Right lobe of liver (tissue), 6 donors: ENCODE measurements at places on chromosomes 11 and 22. TPM values are rescaled to one million over a fixed set of nuclear protein-coding genes. Genes with fewer than 3 reads are reported as not detected.

The GGT5 gene
- 34.7 TPM for total RNA-seq

The OR51I1 gene
- not detected for total RNA-seq

The AQP11 gene
- total RNA-seq, result 3.9 TPM

The LAYN gene
- 0.19 TPM for total RNA-seq

The HTR3A gene
- total RNA-seq, result not detected

The CNTN5 gene
- not detected for total RNA-seq

The TRIM51 gene
- not detected for total RNA-seq

The GPHA2 gene
- total RNA-seq, result 0.46 TPM

The MUC5AC gene
- total RNA-seq, result not detected

- DNase-seq, result no peak
Observed at GRCh38 chr11:119262668-119263351, 54.1 kb downstream of the MCAM start.

GRCh38 chr11:94790661-94791180 is 22.6 kb downstream of the AMOTL1 start:
- no peak for DNase-seq

- no peak for DNase-seq
Observed at GRCh38 chr11:33334627-33335026, 77.4 kb downstream of the HIPK3 start.

DNA sequence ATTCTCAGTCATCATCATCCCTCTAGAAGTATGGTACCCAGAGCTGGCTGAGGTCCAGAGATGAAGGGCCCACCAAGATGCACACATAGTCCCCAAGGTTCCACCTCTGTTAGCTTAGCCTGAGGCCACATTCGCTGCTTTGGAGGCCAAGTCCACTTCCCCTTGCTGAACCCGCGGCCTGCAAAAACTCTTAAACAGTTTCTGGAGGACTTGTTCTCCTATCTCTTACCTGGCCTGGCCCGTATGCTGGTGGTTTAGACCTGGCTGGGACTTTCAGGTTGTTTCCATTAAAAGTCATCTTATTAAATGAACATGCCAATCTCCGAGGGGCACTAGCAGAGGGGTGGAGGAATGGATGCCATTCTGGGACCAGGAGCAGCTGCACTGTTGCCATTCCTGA is 64.6 kb downstream of the KCNC1 start:
- no peak for DNase-seq

DNA sequence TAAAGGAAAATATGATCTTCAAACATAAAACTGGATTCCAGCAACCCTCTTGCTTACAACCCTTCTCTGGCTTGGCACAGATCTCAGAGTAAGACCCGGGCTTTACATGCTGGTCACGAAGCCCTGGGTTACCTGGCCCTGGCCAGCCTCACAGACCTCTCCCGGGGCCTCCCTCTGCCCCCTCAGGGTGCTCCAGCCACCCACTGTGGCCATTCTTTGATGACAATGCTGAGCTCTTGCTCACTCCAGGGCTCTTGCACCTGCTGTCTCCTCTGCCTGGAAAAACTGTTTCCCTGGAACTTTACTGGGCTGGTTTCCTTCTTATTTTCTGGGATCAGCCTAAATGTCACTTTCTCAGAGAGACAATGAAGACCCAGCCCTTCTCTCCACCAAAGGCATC is 43.9 kb downstream of the C11orf96 start:
- DNase-seq, result no peak

GRCh38 chr22:24148266-24149197 is 32.8 kb upstream of the SUSD2 start:
- no peak for DNase-seq

GRCh38 chr22:42427167-42427566 is 5.0 kb downstream of the NFAM1 start:
- no peak for DNase-seq

DNA sequence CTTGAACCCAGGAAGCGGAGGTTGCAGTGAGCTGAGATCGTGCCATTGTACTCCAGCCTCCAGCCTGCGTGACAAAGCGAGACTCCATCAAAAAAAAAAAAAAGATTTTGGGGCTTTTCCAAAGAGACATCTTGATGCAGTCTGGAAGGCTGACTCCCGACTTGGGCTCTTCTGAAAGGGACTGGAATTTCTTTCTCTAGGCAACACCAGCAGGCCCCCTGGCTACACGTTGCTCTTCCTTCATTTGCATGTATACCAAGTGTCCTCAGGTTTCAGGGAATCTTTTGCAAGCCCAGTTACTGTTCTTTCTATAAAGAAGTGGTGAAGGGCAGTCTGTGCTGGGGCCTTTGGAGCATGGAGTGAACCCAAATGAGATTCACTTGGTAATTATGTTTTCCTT is 211.0 kb downstream of the GRIK4 start:
- DNase-seq, result no peak

GRCh38 chr11:66970807-66971442 is 4.2 kb upstream of the C11orf86 start:
- peak; percentile 83 for DNase-seq

DNA sequence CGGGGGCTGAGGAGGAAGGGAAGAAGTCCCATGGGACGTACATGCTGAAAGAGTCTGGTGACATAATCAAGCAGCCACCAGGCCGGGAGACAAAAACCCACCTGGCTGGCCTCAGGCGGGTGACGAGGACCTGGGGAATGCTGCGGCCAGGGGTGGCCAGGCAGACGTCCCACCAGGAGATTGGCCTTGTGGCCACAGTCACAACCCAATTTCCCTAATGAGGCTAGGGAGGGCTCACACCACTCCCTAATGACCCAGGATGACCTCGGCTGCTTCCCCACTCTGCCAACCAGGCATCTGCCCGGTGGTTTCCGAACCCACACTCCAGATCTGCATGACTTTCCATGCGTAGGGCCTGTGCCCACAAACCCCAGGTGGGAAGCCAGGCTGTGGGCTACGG is 66.9 kb downstream of the SCUBE1 start:
- DNase-seq, result no peak

DNA sequence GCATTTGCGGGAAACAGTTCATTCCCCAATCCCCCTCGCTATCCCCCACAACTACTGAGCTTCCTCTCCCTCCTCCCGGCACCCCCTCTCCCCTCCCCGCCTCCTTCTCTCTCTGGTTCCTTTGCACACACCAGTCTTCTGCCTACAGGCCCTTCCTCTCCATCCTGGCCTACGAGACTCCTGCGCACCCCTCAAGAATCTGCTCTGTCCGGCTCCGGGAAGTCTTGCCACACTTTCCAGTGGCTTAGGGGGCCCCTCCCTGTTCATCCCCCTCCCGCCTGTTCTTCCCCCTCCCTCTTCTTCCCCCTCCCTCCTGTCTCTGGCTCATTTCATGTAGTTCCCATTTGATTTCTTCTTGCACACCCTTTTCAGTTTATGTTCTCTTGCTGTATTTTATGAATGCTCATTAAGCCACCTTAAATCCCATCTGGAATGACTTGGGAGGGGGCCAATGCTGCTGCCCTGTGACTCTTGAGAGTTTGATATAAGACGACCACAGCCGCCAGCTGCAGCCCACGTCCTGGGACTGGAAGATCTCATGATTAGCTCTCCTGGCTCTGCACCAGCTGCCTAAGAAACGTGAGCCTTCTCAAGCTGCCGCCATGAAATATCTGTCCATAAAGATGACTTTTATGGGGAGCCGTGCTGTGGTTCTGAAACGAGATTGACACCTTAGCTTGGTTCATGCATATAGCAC is 50.9 kb downstream of the RPS6KA4 start:
- peak; percentile 47 for DNase-seq

GRCh38 chr11:111735262-111736116 is 30.7 kb downstream of the PPP2R1B start:
- DNase-seq, result peak; percentile 85

- DNase-seq, result no peak
Observed at GRCh38 chr22:46418827-46419226, 83.3 kb downstream of the TRMU start.

DNA sequence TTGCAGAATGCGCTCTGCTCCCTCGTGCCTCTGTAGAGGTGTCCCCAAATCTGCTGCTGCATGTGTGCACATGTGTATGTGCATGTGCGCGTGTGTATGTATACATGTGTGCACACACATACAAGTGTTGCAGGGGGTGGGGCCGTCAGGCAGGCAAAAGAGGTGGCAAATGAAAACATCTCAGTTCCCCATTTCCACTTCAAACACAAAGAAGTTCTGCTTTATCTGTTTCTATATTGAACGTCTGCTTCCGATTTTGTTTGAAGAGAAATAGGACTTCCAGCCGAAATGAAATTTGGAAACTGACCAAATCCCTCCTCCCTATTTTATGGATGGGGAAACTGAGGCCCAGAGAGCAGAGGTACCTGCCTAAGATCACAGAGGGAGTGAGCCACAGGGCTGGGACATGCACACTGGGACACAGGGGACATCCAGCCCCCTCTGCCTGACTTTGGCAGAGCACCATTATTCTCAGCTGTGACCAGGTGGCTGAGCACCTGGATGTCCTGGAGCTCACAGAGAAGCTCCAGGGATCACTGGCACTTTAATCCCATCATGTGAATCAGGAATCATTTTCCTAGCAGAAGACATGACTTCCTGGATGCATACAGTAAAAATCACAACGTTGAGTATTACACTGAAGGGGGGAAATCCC is 41.2 kb upstream of the ALX4 start:
- DNase-seq, result no peak

DNA sequence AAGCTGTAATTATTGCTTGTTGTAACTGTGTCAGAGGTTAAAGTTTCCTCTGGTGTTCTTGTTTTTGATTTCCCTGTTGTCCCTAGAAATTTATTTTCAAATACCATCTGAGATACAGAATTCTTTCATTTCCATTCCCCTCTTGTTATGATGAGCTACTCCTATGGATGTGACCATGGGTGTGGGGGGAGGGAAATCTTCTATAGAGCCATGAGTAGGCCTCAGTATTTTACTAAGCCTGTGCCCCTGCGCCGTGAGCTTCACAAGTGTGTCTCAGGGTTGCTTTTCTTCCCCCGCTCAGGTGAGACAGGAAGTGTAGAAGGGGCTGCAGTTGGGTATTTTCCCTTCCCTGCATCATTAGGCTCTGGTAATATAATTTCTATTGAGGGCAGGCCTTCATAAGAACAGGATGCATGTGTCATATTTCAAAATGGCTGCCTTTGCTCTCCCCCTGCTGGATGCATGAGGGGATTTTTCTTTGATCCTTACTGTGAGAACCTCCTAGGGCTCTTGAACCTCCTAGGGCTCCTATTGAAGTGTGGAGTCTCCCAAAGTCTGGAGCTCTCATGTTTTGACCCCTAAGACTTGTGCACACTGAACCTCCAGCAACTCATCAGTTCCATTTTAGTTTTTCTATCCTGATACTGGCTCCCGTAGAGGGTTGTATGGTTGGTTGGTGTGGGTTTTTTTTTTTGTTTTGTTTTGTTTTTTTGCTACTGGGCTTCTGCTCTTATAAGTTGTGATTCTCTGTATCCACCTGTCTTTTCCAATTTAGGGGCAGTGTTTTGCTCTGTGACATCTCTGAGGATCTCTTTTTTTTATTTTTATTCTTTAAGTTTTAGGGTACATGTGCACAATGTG is 658.2 kb downstream of the NTM start:
- no peak for DNase-seq

DNA sequence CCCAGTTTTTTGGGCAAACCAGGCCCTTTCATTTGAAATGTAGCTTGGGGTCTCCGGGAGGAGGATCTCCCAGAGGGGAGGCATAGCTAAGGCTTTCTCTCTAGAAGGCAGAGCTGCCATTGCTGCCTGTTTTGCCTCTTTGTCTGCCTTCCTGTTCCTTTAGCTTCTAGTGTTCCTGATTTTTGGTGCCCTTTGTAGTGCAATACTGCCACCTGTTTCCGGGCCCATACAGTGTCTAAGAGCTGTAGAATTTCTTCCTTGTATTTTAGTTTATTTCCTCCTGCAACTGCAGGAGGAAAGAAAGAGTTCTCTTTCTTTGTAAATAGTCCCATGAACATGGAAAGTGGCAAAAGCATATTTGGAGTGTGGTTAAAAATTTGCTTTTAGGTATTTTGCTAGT is 19.3 kb upstream of the GLYATL1 start:
- no peak for DNase-seq

GRCh38 chr11:90380206-90380605 is 157.4 kb upstream of the CHORDC1 start:
- no peak for DNase-seq

- no peak for DNase-seq
Observed at GRCh38 chr11:124674571-124674970, 867 bp downstream of the SPA17 start.

DNA sequence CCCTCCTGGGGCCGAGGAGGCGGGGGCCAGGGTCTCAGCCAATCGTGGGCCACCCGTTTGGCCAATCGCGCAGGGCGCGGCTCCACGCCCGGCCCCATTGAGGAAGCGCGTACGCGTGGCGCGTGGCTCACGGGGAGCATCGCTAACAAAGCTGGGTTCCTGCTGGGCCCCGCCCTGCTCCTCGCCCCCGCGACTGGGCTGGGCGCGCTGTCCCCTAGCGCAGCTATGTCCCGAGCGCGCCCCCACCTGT is 614 bp upstream of the ASCL2 start:
- peak; percentile 68 for DNase-seq
